ENCODE measurements at places on chromosomes 12 and 14. TPM values are rescaled to one million over a fixed set of nuclear protein-coding genes. Genes with fewer than 3 reads are reported as not detected.

The COX6A1 gene
- total RNA-seq: 572 TPM

The PLCZ1 gene
- total RNA-seq: not detected

The GALNT16 gene
- 0.35 TPM for total RNA-seq

The DTX1 gene
- not detected for total RNA-seq

The C12orf60 gene
- 1.2 TPM for total RNA-seq

The RBP5 gene
- not detected for total RNA-seq

The VDR gene
- 4.7 TPM for total RNA-seq

The PMEL gene
- 3.7 TPM for total RNA-seq

The SCN8A gene
- 0.58 TPM for total RNA-seq

The AQP6 gene
- not detected for total RNA-seq

The SLC6A13 gene
- total RNA-seq: not detected

The PLEKHD1 gene
- 0.07 TPM for total RNA-seq

The TM7SF3 gene
- 56.9 TPM for total RNA-seq

The HOXC12 gene
- total RNA-seq: not detected

The VWF gene
- total RNA-seq: 0.06 TPM

The CLEC6A gene
- not detected for total RNA-seq

The PPTC7 gene
- 6.9 TPM for total RNA-seq

The C1S gene
- 1.3 TPM for total RNA-seq

The GLS2 gene
- 2.9 TPM for total RNA-seq

The PITPNM2 gene
- total RNA-seq: 4.1 TPM

The TGM1 gene
- 0.63 TPM for total RNA-seq

The RABGGTA gene
- total RNA-seq: 39.0 TPM

All from epithelial cell of proximal tubule (primary cell).